ENCODE measurements at places on chromosomes 5 and 9.

DNA sequence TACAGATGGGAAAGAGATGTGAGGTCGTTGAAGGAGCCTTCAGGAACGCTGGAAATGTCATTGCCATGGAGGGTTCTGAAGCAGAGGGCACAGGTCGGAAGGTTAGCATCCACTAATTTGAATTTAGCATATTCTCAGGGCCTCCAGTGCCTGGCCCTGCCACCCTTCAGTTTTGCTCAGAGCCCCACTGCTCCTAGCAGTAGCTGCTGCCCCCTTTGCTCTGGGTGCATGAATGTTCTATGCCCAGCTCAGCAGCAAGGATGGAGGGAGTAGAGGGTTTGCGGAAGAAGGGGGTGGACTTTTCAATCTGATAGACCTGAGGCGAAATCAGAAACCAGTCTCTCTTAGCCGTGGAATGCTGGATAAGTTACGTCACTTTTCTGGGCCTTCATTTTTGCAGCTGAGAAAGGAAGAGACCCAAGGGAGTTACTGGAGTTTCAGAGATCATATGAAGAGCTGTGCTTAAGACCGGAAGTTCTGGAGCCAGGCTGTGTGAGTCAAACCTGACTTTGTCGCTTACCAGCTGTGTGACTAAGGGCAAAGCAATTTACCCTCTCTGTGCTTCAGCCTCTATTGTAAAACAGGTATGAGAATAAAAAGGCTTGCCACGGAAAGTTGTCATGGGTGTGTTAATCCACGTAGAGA lies 133.2 kb upstream of the PANK3 start:
- DNase-seq: peak; percentile 92

DNA sequence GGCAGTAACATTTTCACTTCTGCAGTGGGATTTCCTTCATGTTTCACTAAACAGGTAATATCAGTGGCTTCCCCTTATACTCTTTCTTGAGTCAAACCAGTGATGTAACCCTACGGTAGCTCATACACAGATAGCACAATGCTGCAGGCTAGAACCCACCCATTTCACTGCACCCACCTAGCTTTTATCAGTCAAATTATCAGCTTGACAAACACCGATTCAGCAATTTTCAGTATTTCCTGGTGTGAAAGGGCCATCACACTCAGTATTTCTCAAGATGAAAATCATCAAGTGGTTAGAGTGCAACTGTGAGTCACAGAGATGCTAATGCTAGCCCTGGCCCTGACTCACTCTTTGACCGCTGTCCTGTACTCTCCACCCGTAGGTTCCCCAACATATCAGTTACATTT lies 242.3 kb upstream of the PTGER4 start:
- DNase-seq: peak; percentile 58

DNA sequence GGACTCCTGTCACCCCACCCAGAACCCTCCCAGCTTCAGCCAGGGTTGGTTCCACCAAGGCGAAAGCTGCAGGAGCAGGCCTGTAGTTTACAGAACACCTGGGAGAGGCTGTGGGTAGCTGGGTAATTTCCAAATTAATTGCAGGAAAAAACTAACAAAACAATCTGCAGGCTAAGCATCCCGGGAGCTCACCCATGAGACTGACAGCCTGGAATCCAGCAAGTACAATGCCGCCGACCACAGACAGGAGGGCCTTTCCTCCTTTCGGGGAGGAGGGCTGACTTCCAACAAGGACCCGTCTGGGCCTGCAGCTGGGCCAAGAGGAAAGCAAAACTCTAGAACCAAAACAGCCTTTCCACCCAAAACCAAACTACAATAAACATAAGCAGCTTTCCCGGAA lies 10.3 kb downstream of the FOXE1 start:
- no peak for DNase-seq

GRCh38 chr9:113868501-113868900 lies 7.6 kb upstream of the ZNF618 start:
- DNase-seq: no peak

DNA sequence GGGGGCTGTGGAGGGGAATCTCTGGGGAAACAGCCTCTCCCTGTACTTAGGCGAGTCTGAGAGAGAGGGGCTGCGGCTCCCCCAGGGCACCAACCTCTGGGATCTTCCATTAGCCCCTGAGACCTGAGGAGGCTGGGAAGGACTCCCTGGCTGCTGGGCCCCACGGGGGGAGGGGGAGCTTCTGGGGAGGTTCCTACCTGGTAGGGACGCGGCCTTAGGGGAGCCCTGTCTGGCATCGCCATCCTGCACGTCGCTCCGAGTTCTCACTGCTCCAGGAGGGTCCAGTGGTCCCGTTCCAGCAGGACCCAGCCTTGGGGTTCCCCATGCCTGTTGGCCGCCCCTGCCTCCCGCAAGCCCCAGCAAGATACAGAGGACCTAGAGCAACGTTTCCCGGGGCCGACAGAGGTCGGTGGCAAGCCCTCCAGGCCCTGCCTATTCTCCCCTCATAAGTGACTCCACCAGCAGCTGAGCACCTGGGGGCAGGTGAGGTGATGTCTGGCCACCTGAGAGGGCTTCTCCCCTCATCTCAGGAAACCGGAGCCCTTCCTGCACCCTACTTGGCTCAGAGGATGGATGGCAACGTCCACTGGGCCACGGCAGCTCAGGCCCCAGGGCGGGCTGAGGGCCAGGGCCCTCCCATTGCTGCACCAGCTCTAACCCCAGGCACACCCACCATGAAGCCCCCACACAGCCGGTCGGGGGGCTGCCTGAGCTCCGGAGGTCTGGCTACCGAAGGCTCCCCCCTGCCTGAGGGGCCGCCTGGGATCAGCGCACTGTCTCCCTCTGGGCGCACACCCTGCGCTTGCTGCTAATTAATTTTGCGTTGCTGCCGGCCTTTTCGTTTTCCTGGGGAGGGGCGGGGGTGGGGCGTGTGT lies 22.5 kb downstream of the TPPP start:
- DNase-seq: no peak

Measured in skeletal muscle cell (primary cell).